ENCODE measurements at places on chromosomes 3 and 15. TPM values are rescaled to one million over a fixed set of nuclear protein-coding genes. Genes with fewer than 3 reads are reported as not detected.

DNA sequence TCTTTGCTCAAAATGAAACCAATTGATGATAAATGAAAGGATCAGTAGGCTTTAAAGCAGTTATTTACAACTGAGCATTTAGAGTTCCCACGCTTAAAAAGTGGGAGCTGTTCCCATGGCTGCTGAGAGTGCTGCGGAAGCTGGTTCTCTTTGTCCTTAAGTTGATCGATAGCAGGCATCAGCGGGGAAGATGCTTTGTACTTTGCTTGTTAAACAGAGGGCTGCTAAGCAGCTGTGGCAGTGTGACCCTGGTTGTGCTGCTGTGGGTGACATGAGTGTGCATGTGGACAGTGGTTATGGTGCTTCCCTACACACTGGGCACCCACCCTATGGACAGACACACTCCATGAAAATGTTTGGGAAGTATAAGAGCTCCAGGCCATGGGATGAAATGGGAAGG lies 96.3 kb downstream of the PTPRG start:
- no peaks in the 10 kb centered on the region for H3K27me3 ChIP-seq
- no peak overlapping the region for H3K4me3 ChIP-seq
- DNase-seq = no peak

DNA sequence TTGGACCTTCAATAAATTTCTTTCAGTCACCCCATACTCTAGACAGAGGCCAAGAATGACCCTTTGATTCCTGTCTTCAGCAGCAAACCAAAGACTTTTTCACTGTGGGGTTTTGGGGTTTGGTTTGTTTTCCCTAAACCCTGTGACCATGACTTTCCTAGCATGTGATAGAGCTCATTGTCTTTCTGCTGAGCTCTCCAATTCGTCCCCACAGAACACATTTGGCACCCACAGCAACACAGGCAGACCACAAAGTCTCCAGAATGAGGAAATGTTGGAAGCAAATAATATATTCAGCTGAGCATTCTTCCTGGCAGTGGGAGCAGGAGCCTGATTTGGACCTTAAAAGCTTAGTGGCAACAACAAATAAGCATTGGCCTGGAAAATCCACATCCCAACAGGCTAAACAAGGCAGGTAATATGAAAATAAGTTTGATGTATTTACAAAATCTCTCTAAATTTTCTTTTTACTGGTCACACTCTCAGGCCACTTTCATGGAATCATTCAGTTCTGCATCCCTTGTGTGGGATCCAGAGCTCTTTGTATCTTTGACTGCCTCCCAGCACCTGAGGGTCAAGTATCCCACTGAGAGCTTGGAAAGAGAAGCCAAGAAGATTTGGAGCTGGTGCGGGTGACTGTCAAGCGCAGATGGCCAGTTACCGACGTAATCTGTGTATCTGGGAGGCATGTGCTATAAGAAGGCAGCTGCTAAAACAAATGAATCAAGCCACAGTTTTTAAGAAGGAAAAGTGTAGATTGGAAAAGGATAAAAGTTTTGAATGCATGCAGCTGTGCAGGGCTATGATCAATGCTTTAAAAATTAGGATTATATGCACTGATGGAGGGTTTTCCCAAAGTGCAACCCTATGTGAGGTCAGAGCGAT lies 36.5 kb upstream of the CPB1 start:
- no peaks in the 10 kb centered on the region for H3K4me1 ChIP-seq
- H3K27me3 ChIP-seq = no peaks in the 10 kb centered on the region
- H3K36me3 ChIP-seq = no peaks in the 10 kb centered on the region

DNA sequence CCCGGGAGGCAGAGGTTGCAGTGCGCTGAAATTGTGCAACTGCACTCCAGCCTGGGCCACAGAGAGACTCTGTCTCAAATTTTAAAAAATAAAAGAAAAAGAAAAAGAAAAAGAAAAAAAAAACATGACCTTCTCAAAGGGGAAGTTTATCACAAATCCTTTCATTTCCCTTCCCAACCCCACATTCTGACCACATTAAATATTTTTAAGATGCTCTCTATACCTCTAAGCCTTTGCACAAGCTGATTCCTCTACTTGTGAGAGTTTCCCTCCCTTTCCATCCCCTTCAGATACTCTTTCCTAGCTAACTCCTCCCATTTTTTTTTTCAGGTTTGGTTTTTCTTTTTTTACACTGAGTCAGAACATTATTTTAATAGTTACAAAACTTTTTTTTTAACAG lies 4.0 kb downstream of the HIGD1A start:
- no peak overlapping the region for H3K4me3 ChIP-seq
- no peaks in the 10 kb centered on the region for H3K36me3 ChIP-seq
- DNase-seq = no peak
- no peaks in the 10 kb centered on the region for H3K27me3 ChIP-seq
- H3K4me1 ChIP-seq = peaks cover 44% of the 10 kb centered on the region
- no peak overlapping the region for H3K27ac ChIP-seq

- no peak overlapping the region for H3K4me3 ChIP-seq
- no peaks in the 10 kb centered on the region for H3K27me3 ChIP-seq
- no peaks in the 10 kb centered on the region for H3K36me3 ChIP-seq
- H3K4me1 ChIP-seq = peaks cover 26% of the 10 kb centered on the region
Observed at GRCh38 chr3:177811112-177811511, 613.8 kb upstream of the TBL1XR1 start.

SNAP23 gene
- 60.9 TPM for total RNA-seq
